ENCODE measurements at places on chromosomes 2 and 18. TPM values are rescaled to one million over a fixed set of nuclear protein-coding genes. Genes with fewer than 3 reads are reported as not detected.

DNA sequence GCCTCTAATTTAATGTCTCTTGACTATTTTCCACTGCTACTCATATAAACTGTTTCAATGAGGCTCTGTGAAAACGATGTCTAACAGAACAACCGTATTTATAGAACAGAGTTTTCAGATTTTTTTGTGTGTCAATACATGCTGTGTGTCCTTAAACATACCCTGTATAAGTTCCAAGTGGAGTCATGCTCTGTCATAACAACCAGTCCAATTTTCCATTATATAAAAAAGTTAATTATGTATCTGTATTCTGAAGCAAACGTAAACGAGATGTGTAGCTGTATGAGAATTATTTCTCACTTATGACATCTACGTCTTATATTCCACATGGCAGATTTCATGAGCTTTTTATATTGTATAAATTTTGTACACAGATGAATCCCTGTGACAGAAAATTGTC lies 13.9 kb upstream of the GULP1 start:
- DNase-seq: no peak

DNA sequence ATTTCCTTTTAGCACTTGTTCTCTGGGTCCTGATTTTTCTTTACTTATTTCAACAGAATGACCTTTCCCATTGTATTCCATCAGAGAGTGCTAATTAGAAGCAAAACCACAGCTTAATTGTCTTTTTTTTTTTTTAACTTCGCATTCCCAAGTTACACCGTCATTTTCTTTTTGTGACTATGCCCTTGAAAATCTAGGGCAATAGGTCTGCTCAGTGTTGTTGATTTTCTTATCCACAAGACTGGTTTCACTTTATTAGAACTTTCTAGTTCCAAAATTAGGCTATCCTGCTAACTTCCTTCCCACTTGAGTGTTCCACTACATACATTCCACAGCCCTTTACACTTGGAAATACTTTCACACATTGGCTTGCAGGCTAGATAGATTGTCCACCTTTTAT lies 18.7 kb upstream of the ADAM17 start:
- no peak for DNase-seq

DNA sequence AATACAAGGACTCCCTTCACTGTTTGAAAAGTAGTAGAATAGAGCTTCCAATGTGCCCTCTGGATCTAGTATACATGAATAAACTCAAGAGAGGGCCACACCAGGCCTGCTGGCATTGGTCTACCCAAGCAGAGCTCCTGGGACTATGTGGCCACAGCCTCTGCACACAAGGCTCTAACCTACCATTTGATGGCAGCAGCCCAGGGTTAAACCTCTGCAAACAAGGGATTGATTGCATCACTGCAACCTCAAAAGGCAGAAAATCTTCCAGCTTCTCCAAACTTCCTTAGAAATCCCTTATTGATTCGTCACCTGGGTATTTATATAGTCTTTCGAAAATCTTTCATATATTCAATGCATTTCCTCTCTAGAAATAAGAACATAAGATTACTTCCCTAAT lies 147.6 kb upstream of the SETBP1 start:
- no peak for DNase-seq

- no peak for DNase-seq
These were observed 64.9 kb upstream of the SLC39A10 start for GRCh38 chr2:195592105-195592504.

NEU2 gene
- not detected for polyA plus RNA-seq

DNA sequence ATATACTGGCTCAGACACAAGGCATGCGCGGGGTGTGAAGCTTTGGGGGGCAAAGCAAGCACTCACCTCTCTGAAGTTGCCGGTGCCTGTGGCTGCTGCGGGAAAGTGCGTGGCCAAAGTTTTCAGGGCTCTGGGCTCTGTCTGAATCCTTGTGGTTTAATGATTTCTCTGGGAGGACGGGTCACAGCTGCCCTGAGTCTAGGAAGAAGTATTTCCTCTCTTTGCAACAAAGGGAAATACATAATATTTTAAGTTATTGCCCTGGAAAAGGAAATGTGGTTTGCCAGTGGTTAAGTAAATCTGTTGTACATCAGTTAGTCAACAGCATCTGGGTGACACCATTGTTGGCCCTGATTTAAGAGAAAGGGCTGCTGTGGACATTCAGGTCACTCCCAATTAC lies 56.7 kb upstream of the ZDBF2 start:
- DNase-seq: no peak

DNA sequence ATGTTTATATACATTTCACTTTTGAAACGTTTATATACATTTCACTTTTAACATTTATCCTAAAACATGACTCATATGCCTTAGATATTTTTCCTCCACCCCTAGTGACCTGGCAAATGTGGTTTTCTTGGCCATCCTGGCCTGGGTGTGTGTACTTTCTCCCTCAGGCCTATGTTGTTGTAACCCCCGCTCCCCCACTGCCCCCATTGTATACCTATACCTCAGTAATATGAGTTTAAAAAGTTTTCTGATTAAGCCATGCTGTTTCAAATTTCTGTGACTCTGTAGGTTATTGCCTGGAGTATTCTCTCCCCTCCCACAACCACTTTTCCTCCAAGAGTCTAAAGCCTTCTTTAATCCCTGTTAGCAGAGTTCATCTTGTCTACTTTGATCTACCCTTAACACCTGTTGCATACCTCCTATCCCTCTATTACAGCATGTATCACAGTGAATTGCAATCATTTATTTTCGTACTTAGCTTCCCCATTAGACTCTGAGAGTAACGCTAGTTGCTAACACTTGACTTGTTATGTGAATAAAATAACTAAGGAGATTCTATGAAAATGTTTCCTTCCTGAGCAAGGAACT lies 67.9 kb downstream of the LCLAT1 start:
- DNase-seq: no peak

DNA sequence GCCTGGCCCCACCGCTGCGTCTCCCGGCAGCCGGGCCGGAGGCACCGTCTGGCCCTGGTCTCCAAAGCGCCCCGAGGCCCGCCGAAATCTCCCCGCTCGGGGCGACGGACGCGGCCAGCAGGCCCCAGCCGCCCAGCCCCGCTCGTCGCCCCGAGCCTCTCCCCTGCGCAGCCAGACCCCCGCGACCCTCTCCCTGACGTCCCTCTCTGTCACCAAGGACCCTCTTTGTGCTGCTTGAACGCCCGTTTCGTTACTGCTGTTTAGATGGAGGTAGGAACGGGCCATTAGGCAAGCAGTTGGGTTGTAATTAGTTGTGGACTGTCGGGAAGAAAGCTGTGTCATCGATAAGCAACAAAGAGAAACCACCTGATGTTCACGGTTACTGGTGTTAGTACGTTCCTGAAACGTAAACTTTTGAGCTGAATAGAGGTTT lies 686 bp downstream of the UBXN4 start:
- DNase-seq: no peak

GRCh38 chr18:74715865-74716712 lies 118.4 kb downstream of the ZNF407 start:
- no peak for DNase-seq

DNA sequence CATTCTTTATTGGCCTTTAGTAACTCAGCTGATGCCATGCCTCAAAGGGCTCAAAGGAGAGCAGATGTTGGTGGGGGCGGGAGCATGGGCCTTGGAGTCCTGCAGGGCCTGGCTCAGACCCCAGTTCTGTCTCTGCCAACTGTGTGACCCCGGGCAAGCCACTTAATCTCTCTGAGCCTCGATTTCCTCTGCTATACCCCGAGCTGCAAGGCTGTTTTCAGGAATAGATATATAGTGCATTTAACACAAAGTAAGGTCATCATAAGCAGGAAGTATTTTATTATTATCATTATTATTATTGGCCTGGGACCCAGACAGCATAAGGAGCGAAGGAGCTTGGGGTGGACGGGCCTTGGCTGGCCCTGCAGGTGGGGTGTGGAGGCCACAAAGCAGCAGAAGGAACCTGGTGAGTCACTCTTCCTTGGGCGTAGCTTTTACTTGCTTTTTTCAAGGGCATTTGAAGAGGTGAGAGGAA lies 162.7 kb downstream of the INHBB start:
- DNase-seq: peak; percentile 19

DNA sequence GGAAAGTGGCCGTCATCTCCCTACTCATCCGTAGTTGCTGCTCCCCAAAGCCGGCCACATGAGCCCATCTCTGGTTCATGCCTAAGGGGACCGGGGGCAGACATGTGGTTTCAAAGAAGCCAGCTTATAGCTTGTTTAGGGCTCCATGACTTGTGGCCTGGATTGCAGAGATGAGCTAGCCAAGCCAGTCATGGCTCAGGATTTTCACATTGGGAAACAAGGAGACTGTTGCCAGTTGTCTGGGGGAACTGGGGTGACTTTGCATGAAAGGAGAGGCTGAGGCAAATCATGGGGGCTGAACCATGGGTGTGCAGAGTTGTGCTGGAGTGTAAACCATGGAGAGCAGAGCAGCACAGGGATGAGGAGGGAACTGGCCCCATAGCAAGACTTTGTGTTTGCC lies 183.0 kb upstream of the APCDD1 start:
- no peak for DNase-seq

RAB6C gene
- polyA plus RNA-seq: not detected

- DNase-seq: no peak
These were observed 123.9 kb upstream of the HAAO start for GRCh38 chr2:42916324-42916723.

ZSWIM2 gene
- polyA plus RNA-seq: not detected

SERPINB12 gene
- 0.05 TPM for polyA plus RNA-seq
